ENCODE measurements at places on chromosomes 1 and 21. TPM values are rescaled to one million over a fixed set of nuclear protein-coding genes. Genes with fewer than 3 reads are reported as not detected.

Gene CFAP45
- not detected for total RNA-seq

Gene SYPL2
- 0.14 TPM for total RNA-seq

Gene TMEM51
- 1.4 TPM for total RNA-seq

Gene MATN1
- total RNA-seq, result not detected

Gene DSCAM
- 0.17 TPM for total RNA-seq

All from liver (tissue), 10 donors.